ENCODE measurements at places on chromosomes 5 and 9. TPM values are rescaled to one million over a fixed set of nuclear protein-coding genes. Genes with fewer than 3 reads are reported as not detected.

PCDHA4 gene
- 12.8 TPM for total RNA-seq

SLC34A1 gene
- not detected for total RNA-seq

GRCh38 chr5:139761057-139761450 lies 34.6 kb upstream of the PSD2 start:
- DNase-seq = no peak

- DNase-seq = no peak
These were observed 264.1 kb downstream of the GLIS3 start for GRCh38 chr9:4035777-4036176.

DNA sequence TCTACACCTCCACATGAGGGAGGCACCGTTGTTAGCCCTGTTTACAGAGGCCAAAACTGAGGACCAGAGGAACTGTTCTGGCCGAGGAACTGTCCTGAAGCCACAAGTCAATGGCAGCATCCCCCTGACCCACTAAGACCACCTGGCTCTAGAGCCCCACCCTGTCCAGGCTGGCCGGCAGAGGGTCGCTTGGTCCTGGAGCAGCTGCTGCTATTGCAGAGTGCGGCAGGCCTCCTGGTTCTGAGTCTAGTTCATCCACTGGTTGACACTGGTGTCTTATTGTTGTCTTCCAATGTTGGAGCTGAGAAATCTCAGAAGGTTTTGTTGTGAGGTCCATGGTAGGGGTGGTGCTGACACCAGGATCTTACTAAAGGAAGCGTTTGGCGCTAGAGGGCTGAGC lies 26.6 kb upstream of the ANGPTL2 start:
- no peak for DNase-seq

Measured in osteocyte (in vitro differentiated cells).